ENCODE measurements at places on chromosomes 12 and 14.

GRCh38 chr12:97246368-97246767, 216.2 kb upstream of the RMST start:
- no peak for DNase-seq

DNA sequence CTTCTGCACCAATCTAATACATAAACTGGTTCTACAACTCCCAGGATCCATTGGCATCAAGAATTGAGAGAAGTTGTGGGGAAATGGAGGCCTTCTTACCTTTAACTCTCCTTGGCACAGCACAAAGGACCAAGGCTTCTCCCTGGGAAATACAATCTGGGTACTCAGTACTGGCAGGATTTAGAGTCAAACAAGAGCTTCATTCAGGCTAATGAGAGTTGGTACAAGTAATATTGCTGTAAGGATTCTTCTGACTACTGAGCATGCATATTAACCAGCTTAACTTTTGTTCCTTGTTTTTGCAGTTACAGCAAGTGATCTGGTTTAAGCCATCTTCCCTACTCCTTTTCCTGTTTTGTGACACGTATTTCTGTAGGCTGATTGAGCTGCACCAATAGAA, 76.2 kb upstream of the FERMT2 start:
- DNase-seq: no peak

- DNase-seq: no peak
Measured at GRCh38 chr14:88798156-88798555, 5.4 kb upstream of the EML5 start.

DNA sequence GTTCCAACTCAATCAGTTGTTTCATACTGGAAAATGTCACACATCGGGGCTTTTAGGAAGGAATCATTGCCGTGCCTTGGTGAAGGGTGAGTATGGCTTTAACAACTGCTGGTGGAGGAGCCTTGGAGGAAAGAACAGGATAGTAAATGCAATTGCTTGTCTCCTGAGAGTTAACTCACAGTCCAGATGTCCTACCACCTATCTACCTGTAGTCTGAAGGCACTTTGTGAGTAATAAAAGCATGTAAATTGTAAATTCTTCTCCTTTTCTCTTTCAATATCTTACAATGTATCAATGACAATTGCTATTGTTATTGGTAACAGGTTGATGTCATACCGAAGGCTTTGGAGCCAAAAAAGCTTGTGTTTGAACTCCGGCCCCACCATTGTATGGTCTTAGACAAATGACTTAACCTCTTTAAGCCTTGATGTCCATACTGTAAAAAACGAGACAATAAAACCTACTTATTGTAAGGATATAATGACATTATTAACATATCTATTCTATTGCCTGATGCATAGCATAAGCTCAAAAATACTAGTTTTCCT, 397.4 kb downstream of the ADAMTS20 start:
- no peak for DNase-seq

DNA sequence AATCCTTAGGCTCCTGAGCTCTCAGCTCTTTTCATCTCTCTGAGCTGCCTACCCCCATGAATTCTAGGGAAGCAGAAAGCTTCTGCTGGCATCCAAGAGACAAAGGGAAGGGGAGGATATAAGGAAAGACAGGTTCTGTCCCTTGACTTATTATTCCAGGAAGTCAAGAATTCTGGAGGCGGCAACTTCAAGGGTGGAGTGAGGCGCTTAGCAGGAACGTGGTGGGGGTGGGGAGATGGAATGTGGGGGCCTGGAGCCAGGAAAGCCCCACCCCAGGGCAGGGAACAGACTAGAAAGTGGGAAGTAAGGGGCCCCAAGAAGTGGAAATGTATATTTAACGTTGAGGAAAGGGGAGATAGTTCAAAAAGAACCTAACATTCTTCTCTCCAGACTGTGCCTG, 1.4 kb downstream of the CALCOCO1 start:
- DNase-seq: peak; percentile 36

DNA sequence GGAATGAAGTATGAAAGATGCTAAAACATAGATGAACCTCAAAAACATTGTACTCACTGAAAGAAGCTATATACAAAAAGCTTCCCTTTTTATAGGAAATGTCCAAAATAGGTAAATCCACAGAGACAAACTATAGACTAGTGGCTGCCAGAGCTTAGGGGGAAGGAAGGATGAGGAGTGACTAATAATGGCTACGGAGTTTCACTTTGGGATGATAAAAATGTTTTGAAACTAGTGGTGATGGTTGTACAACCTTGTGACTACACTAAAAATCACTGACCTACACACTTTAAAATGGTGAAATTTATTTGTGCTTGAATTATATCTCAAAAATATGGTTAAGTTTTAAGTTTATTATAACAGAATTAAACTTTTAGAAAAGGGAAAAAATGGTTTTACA, 37.1 kb upstream of the AMN1 start:
- no peak for DNase-seq

DNA sequence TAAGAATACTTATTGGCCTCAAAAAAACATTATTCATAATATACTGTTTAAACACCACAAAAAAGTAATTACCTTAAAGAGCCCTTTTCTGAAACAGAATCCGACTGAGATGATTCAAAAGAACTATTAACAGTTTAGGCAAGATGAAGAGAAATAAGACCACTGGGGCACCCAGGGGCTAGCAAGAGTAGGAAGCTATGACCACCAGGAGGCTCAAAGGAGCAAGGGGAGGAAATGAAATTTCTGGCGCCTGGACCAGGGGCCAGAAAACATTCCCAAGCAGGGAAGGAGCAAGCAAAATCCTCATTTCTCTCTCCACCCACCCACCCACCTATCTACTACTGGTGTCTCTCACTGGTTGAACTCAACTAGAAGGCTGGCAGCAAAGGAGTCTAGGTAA, 6.3 kb upstream of the DCAF4 start:
- no peak for DNase-seq

DNA sequence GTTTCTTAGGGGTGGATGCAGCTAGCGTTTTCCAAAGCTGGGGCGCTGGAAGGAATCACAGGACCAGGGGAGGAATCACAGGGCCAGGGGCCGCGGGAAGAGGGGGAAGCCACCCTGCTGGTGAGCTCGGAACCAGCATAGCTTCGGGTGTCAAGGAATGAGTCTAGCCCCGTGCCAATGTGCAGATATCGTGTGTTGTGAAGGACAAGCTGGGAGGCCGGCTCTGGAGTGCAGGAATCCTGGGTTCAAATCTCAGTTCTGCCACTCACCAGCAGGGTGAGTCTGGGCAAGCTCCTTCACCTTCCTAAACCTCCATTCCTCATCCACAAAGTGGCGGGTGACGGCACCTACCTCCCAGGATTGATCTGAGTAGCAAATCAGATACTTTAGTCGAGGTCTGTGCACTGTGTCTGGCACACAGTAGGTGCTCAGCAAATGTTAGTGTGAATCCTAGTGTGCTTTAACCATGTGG, 53.6 kb upstream of the RIN3 start:
- no peak for DNase-seq
